Muscle of leg (tissue), 16 donors: ENCODE measurements at places on chromosomes 2 and 18. TPM values are rescaled to one million over a fixed set of nuclear protein-coding genes. Genes with fewer than 3 reads are reported as not detected.

DNA sequence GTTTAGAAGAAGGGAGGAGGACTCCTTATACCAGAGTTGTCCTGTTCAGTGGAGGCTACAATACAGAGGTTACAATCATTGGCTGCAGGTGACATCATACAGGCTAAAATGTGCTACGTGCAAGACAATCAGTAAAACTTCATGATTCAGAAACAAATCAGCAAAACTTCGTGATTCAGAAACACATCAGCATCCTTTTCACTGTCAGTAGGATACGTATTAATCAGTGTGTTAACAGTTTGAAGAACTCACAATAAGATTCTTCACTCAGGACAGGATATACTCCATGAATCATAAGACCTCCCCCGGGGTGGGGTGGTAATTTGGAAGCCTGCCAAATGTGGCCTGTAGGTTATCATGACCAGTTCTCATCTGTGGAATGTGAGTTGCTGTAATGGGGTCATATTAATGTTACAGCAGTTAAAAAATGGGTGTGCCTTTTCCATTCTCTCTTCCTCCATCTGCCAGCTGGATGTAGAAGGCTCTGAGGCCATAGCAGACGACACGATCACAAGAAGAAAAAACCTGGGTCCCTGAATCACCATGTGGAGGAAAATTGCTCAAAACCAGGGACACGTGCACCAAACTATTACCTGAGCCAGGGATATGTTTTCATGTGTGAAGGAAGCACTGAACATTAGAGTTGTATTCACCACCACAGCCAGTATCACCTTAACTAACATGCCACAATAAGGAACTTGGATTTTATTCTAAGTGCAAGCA lies 134.8 kb upstream of the CREB1 start:
- no peaks in the 10 kb centered on the region for H3K27me3 ChIP-seq
- no peaks in the 10 kb centered on the region for H3K4me1 ChIP-seq
- H3K4me3 ChIP-seq: no peak overlapping the region
- H3K36me3 ChIP-seq: no peaks in the 10 kb centered on the region

CAPN14 gene
- 0.04 TPM for polyA plus RNA-seq

DNA sequence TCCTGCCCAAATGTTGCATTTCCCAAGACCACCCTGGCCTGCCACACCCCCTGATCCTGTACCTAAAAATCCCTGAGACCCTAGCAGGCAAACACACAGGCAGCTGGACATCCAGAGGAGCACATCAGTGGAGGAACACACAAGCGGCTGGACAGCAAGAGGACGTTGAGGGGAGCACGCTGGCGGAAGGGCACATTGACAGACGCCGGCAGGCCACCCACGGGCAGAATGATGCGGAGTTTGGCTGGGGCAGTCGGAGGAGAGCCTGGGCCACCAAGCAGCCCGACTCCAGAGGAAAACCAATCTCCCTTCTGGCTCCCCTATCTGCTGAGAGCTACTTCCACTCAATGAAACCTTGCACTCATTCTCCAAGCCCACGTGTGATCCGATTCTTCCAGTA lies 47.7 kb downstream of the EMX1 start:
- no peak for DNase-seq
- H3K36me3 ChIP-seq: no peaks in the 10 kb centered on the region
- H3K4me1 ChIP-seq: peaks cover 6% of the 10 kb centered on the region
- H3K27ac ChIP-seq: no peak overlapping the region

GRCh38 chr18:11981543-11982366 lies 448 bp downstream of the IMPA2 start:
- peak overlapping the region; percentile 68 for H3K27ac ChIP-seq
- peak overlapping the region; percentile 53 for H3K4me3 ChIP-seq
- H3K4me1 ChIP-seq: peaks cover 15% of the 10 kb centered on the region
- H3K27me3 ChIP-seq: peaks cover 3% of the 10 kb centered on the region
- peak; percentile 65 for DNase-seq
- peaks cover 3% of the 10 kb centered on the region for H3K36me3 ChIP-seq

DNA sequence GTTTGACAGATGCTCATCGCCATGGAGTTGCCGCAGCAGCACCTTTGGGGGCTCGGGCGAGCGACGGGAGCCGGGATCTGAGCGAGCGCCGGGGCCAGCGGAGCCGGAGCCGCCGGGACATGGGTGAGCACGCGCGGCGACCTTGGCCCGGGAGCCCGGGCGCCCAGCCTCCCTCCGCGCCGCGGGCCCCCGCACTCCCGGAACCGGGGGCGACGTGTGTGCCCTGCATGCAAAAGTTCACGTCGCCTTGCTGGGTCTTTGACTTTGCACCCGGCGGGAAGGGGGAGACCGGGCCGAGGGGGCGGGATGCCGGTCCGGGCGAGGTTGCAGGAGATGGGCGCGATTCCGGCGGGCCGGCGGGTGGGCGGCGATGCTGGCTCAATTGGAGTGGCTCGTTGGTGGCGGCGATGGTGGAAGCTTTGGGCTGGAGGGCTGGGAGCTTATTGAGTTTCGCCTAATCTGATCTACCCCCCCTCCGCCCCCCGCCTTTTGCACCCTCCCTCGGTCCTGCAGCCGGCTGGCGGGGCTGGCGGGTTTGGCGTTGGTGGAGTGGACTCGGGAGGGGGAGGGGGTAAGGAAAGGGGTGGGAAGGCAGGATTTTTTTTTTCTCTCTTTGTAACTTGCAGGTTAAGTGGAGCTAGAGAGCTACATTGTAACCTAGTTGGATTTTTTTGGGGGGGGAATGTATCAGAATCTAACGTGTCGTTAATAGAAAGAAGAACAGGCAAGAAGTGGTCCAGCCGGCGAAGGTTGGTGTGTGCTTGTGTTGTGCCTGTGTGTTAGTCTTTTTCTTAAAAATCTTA lies at the start of gene SETBP1:
Gene SETBP1, plus strand, starts transcription at position 616 of the 803 bp plus-strand sequence. CDS start 20,459 bp downstream, outside the sequence.
- H3K27me3 ChIP-seq: peaks cover 2% of the 10 kb centered on the region
- peak; percentile 93 for DNase-seq
- H3K4me1 ChIP-seq: peaks cover 24% of the 10 kb centered on the region
- H3K27ac ChIP-seq: peak within 1 kb of the TSS; percentile 92
- no peaks in the 10 kb centered on the region for H3K36me3 ChIP-seq

GRCh38 chr2:75389271-75389670 lies 171.5 kb downstream of the EVA1A start:
- H3K36me3 ChIP-seq: no peaks in the 10 kb centered on the region
- no peaks in the 10 kb centered on the region for H3K4me1 ChIP-seq
- DNase-seq: no peak

DNA sequence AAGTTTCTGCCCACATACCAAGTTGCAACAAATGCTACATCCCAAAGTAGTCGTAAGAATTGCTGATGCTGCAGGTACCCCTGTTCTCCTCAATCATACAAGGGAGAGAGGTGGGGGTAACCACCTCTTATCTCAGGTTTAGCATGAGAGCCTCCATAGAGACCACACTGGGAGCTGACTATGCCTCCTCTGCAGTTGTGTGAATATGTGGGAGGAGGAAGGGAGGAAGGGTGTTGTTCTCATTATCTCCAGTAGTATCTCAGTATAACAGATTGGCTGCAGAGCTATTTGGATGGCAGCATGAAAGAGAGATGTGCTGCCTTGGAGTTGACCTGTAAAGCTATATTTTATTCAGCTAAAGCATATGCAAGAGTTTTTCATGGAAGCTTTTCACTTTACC lies 690.7 kb downstream of the KCNJ3 start:
- H3K4me1 ChIP-seq: no peaks in the 10 kb centered on the region
- H3K4me3 ChIP-seq: no peak overlapping the region
- H3K36me3 ChIP-seq: no peaks in the 10 kb centered on the region
- H3K27ac ChIP-seq: no peak overlapping the region

GRCh38 chr2:1990724-1991123 lies 246.4 kb upstream of the PXDN start:
- peaks cover 4% of the 10 kb centered on the region for H3K27me3 ChIP-seq
- H3K4me3 ChIP-seq: no peak overlapping the region
- DNase-seq: peak; percentile 80
- no peaks in the 10 kb centered on the region for H3K36me3 ChIP-seq

GRCh38 chr2:121489284-121489683 lies 41.4 kb upstream of the RNU4ATAC start:
- peak; percentile 30 for DNase-seq
- H3K27me3 ChIP-seq: no peaks in the 10 kb centered on the region
- peaks cover 2% of the 10 kb centered on the region for H3K4me1 ChIP-seq

MREG gene
- polyA plus RNA-seq: 2.5 TPM

ZNF2 gene
- polyA plus RNA-seq: 5.5 TPM

GRCh38 chr2:239830121-239831000 lies 194.8 kb downstream of the NDUFA10 start:
- H3K27ac ChIP-seq: peak overlapping the region; percentile 60
- H3K4me1 ChIP-seq: peaks cover 33% of the 10 kb centered on the region
- no peak overlapping the region for H3K4me3 ChIP-seq
- H3K36me3 ChIP-seq: no peaks in the 10 kb centered on the region

- no peaks in the 10 kb centered on the region for H3K27me3 ChIP-seq
- no peaks in the 10 kb centered on the region for H3K4me1 ChIP-seq
- H3K4me3 ChIP-seq: no peak overlapping the region
- no peak overlapping the region for H3K27ac ChIP-seq
These were observed 54.4 kb downstream of the CWC22 start for GRCh38 chr2:179952658-179953057.

GRCh38 chr2:146659976-146660375 lies 1184.9 kb upstream of the ACVR2A start:
- H3K4me3 ChIP-seq: no peak overlapping the region
- no peak overlapping the region for H3K27ac ChIP-seq
- no peaks in the 10 kb centered on the region for H3K4me1 ChIP-seq

GRCh38 chr2:14137643-14138042 lies 494.9 kb upstream of the LRATD1 start:
- DNase-seq: peak; percentile 18
- H3K27me3 ChIP-seq: no peaks in the 10 kb centered on the region
- H3K27ac ChIP-seq: no peak overlapping the region
- H3K36me3 ChIP-seq: no peaks in the 10 kb centered on the region

DNA sequence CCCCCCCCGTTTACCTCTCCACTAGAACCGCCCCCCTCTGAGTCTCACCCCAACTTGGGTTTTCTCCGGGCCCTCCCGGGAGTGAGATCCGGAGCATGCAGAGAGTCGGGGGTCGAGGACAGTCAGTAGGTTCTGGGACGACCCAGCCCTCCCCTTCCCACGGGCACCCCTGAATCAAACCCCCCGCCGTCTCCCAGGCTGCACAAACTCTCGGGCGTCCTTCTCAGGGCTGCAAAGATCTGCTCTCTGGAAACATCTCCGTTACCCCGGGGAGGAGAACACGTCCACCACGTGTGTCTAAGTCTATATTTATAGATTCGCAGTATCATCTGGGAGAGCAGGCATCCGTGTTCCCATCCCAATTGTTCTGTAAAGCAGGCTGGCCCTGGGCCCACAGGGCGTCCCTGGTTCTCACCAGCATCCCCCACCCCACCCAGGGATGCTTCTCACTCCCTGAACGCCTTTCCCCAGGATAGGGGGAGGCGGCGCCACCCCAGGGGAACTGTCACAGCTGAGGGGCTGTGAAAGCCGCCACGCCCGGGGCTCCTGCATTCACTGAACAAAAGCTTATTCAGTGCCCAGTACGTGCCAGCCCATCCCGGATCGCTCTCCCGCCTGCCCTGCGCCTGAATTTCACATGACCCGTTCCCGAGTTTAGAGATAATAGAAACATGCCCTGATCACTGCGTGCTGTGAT lies 765 bp upstream of the DIPK1C start:
- H3K4me1 ChIP-seq: peaks cover 35% of the 10 kb centered on the region
- peaks cover 62% of the 10 kb centered on the region for H3K27me3 ChIP-seq
- peak overlapping the region; percentile 29 for H3K27ac ChIP-seq
- no peaks in the 10 kb centered on the region for H3K36me3 ChIP-seq
- peak overlapping the region; percentile 17 for H3K4me3 ChIP-seq

- no peak for DNase-seq
- no peak overlapping the region for H3K27ac ChIP-seq
- H3K27me3 ChIP-seq: no peaks in the 10 kb centered on the region
- no peaks in the 10 kb centered on the region for H3K4me1 ChIP-seq
- H3K4me3 ChIP-seq: no peak overlapping the region
These were observed 21.8 kb upstream of the GIGYF2 start for GRCh38 chr2:232675381-232675780.

DNA sequence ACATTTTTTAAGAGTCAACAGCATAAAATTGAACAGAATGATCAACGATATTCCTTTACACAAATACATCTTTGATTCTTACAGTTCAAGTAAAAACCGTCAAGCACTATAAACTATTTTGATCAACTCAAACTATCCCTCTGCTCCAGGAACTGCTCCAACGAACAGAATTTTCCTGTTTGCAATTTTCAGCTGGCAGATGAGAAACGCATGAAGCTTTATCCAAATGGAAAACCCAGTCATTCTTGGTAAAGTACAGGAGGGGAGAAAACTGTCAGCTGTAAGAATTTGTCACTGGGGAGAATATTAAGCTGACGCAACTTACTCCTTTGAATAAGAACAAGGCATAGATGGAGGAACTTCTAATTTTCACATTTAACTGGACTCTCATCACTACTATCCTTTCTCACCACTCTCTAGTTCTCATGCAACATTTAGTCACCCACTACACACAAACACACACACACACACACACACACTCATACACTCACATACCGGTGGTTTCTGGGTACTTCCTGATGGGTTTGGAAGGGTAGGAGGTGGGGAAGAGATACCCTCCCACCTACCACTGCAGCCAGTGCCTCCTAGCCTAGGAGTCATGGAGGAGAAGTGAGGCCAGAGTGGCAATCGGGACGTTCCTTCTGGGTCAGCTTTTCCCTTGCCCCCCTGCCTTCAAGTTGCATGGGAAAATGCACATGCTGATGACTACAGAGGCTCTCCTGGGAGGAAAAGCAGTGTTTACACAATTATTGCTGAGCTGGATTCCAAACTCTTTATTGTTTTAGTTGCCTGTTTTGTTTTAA lies 54.0 kb upstream of the SPATS2L start:
- no peak overlapping the region for H3K4me3 ChIP-seq
- peaks cover 28% of the 10 kb centered on the region for H3K4me1 ChIP-seq
- DNase-seq: peak; percentile 94
- H3K27ac ChIP-seq: peak overlapping the region; percentile 77
- H3K27me3 ChIP-seq: no peaks in the 10 kb centered on the region

DTNB gene
- polyA plus RNA-seq: 6.1 TPM

DNA sequence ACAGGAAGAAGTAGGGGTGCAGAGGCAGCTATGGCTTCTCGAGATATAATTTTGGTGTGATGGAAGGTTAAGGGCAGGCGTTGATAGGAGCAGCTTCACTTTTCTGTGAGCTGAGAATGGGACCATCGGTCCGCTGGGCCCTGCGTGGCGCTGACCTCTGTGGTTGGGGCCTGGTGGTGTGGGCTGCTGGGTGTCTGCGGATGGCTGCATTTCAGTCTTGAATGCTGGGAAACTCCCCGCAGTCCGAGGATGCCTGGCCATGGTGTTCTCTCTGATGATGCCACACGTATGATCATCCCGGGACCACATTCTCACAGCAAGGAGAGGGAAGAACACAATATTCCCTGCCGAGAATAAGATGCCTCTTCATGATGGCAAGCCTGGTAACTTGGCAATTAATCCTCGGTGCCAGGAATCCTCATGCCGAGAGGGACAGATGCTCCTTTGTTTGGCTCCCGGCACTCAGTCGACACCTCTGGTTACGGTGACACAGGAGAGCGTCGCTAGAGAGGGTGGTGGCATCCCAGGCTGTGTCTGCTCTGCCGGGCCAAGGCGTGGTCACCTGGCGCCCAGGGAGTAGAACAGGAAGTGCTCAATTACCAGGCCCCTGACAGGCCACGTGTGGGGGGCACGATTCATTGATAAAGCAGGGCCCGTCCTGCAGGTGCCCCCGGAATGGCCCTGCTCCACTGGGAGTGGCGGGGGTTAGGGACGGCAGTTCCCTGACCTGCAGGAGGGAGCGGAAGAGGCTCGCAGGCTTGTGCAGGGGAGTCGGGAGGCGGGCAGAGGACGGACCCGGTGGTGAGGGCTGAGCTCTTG lies 119.4 kb upstream of the CTDP1 start:
- H3K27ac ChIP-seq: no peak overlapping the region
- no peaks in the 10 kb centered on the region for H3K36me3 ChIP-seq
- DNase-seq: no peak
- no peak overlapping the region for H3K4me3 ChIP-seq
- no peaks in the 10 kb centered on the region for H3K4me1 ChIP-seq

GRCh38 chr18:48297139-48297538 lies 112.0 kb downstream of the ZBTB7C start:
- no peak overlapping the region for H3K4me3 ChIP-seq
- no peak for DNase-seq
- H3K27me3 ChIP-seq: no peaks in the 10 kb centered on the region
- H3K27ac ChIP-seq: no peak overlapping the region
- peaks cover 53% of the 10 kb centered on the region for H3K4me1 ChIP-seq
